ENCODE measurements at places on chromosomes 4 and X.

- no peak for DNase-seq
These were observed 1.4 kb downstream of the HGFAC start for GRCh38 chr4:3442959-3443749.

- no peak for DNase-seq
These were observed 63.6 kb upstream of the NRK start for GRCh38 chrX:105758754-105759153.

- no peak for DNase-seq
These were observed 45.7 kb upstream of the INTU start for GRCh38 chr4:127586922-127587571.

- no peak for DNase-seq
These were observed 410.5 kb downstream of the PPP3CA start for GRCh38 chr4:100936661-100937375.

DNA sequence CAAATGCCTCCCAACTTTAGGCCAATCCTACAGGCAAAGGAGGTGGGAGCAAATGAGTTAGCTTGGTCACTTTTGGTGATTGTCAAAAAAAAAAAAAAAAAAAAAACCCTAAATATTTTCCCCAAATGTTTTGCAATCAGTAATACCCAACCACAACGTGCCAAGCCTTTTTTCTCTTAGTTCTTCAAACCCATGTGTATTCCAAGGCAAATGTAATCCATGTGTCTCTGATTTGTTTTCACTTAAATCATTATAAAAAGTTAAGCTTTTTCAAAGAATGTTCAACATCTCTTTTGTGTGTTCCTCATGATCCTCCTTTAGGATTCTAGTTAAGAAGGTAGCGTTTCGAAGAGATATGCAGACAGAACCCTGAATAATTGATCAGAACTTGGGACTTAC lies 328.4 kb downstream of the PAPSS1 start:
- DNase-seq, result no peak

DNA sequence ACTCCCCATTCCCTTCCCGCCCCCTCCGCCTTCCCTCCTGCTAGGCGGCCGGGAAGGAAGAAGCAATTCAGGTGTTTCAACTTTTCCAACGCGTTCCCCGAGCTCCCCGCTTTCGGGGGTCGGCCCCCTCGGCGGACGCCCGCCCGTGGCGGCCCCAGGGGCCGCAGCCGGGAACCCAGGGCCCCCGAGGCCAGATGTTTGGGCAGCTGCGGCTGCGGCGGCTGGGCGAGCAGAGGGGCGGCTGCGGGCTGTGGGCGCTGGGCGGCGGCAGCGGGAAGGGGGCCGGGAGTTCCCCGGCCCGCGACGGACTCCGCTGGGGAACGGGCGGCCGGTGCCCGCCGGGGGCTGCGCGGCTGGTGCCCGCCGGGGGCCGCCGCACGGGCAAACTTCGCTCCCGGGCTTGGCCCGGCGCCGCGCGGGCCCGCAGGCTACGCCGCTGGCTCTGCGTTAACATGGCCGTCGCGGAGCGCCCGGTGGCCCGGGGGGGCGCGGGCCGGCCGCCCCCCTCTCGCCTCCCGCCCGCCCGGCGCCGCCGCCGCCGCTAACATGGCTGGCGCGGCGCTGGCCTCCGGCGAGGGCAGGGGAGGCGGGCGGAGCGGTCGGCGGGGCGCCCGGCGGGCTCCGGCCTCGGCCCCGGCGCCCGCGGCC lies 510 bp downstream of the HMGB3 start:
- DNase-seq, result no peak

- DNase-seq, result no peak
These were observed 250 bp downstream of the USP9X start for GRCh38 chrX:41085512-41085877.

- no peak for DNase-seq
These were observed 79.6 kb downstream of the ANTXR2 start for GRCh38 chr4:79993476-79993875.

DNA sequence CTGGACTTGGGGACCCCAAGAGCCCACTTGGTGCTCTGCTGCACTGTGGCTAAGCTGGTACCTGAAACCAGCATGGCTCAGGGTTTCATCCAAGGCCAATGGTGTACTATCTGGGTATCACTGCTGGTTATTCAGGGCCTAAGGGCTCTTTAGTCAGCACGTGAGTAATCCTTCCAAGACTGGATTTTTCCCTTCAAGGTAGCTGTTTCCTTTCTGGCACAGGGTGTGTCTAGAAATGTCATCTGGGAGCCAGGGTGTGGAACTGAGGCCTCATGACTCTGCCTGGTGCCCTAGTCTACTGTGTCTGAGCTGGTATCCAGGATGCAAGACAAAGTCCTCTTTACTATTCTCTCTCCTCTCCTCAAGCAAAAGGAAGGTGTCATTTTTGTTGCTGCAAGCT lies 99.0 kb upstream of the QRFPR start:
- no peak for DNase-seq

DNA sequence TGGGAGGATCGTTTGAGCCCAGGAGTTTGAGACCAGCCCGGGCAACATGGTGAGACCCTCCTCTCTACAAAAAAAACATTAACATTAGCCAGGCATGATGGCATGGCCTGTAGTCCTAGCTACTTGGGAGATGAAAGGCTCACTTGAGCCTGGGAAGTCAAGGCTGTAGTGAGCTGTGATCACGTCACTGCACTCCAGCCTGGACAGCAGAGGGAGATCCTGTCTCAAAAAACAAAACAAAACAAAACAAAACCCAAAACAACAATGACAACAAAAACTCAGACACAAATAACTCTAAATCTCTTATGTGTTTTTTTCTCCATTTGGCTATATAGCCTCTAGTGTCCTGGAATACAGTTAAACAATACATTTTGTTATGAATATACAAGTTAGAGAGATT lies 127.3 kb upstream of the STK26 start:
- no peak for DNase-seq

- no peak for DNase-seq
These were observed 1638.1 kb upstream of the PABPC4L start for GRCh38 chr4:135839712-135840111.

DNA sequence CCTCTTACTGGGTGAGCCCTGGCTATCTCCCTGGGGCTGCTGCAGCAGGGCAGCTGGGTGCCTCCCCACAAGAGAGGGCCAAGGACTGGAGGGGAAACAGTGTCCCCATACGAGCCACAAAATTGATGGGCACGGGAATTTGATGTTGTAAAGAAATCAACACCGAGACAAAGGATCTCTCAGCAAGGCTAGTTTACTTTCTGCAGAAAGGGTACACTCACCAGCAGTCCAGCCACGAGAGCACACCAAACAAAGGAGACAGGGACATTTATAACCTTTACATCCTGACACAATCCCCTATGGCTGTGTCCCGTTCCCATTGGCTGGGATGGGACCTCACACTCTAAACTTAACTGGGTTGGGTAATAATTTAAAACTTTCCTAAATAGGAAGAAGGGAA lies 25.9 kb downstream of the METAP1 start:
- DNase-seq, result no peak

DNA sequence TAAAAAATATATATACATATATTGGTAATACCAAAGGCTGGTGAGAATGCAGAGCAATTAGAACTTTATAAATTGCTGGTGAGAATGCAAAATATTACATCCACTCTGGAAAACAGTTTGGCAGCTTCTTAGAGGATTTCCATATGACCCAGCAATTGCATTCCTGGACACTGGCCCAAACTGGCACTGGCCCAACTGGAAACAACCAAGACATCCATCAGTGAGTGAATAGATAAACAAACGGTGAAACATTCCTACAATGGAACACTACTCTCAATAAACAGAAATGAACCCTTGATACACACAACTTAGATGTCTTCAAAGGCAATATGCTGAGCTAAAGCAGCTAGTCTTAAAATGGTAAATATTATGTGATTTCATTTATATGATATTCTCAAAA lies 524.2 kb downstream of the IQCM start:
- no peak for DNase-seq

DNA sequence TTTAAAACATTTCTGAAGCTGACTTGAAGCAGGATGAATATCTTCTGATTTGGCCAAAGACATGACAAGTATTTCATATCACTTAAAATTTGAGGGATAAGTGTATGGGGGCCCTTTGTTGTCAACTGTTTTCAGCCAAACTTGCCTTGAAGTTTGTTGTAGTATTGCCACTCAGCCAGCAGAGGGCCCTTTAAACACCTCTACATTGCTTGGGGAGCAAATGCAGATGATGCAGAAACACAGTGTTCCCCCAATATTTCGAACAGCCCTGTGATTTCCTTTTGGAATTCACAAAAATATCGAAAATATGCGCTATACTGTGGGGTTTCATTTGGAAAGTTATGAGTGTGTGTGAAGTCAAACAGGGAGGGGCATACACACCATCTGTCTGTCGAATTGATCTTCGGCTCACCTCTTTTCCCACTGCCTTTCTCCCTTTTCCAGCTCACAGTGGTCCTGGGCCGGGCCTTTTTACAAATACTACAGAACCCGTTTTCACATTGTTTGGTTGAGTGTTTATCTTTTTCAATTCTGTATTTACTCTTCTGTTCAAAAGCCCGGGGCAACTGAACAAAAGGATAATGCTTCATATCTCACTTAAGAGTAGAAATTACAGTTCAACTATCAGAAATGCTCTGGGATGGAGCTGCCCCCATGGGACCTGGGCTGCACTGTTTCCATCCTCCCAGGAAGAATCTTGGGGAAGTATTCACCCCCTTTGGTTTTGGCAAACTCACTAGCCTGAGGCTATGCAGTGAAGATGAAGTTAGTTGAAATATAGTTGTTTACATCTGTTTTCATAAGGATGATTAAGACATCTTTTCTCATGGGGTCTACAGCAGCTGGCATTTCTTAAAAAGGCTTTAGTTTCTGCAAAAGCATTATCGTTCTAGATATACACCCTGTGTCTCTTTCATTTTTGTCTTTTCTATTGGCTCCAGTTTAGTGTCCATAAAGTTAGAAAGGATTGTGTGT lies 137.6 kb downstream of the EGF start:
- peak; percentile 22 for DNase-seq

GRCh38 chr4:37770016-37770415 lies 56.5 kb upstream of the PGM2 start:
- DNase-seq, result no peak

GRCh38 chrX:140918398-140919038 lies 83.9 kb upstream of the SPANXB1 start:
- DNase-seq, result no peak

DNA sequence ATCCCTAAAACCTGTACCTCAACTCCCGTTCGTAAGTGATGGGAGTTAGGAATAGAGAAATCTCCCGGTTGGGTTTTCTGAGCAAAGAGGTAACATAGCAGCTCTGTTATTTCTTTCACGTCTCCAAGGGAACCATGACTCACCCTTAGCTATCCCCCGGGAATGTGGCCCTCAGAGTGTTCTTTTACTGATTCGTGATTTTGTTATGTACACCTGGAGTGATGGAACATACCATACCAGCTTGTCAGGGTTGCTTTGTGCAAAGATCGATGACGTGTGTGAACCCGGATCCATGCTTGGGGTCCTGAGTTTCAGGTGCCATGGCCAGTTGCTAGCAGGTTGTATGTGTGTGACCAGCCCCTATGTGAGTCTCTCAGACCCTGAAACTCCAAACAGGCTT lies 52.6 kb downstream of the HPRT1 start:
- no peak for DNase-seq

DNA sequence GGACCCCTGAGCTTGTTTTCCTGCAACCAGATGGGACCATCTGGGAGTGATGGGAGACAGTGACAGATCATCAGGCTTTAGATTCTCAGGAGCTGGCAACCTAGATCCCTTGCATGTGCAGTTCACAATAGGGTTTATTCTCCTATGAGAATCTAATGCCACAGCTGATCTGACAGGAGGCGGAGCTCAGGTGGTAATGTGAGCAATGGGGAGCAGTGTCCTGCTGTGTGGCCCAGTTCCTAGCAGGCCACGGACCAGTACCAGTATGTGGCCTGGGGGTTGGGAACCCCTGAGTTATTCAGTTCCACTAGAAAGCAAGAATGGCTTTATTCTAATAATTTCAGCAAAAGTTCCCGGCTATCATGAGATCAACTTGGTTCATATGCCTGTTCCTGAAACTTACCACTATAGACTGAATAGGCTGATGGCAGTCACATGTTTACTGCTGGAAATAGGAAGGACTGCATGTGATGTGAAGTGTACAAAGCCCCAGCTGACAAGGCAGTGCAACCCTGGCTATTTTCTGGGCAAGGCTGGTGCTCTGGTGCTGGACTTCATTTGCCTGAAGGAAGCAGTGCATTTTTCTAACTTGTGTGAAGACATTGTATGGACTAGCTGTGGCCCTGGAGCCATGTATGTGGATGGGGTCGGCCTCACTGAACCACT lies 107.2 kb downstream of the SPRY1 start:
- no peak for DNase-seq

DNA sequence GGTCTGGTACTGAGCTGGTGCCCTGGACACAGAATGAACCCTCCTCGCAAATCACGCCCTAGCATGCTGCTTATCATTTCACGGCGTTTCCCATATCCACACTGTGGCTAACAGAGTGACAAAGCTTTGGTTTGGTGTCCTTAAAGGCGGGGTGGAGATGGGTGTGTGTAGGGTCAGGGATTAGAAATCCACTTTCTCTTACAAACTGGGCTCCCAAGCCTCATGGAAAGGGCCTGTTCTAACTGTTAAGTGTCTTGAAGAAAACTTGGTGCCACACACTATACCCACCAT lies 735 bp upstream of the CHRDL1 start:
- DNase-seq, result no peak

DNA sequence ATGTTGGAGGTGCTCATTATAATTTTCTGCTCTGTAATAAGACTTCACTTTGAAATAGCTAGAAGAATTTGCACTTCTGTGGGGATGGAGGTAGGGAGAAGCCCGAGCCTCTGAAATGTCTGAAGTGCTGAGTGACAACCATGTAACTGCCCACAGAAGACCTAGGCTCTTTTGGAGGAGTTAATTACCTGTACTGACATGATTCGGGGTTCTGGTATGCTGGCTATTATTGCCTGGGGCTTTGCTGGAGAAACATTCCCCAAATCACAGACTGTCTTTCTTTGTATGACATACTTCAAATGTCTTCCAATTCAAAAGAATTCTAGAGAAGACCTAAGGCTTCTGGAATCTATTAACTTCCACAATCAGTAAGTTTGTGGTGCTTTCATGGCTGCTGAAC lies 211.2 kb upstream of the POF1B start:
- DNase-seq, result no peak

- no peak for DNase-seq
These were observed 65.2 kb downstream of the PARM1 start for GRCh38 chr4:74997948-74998729.

GRCh38 chrX:65879977-65880799 lies 159.7 kb downstream of the VSIG4 start:
- DNase-seq, result no peak

DNA sequence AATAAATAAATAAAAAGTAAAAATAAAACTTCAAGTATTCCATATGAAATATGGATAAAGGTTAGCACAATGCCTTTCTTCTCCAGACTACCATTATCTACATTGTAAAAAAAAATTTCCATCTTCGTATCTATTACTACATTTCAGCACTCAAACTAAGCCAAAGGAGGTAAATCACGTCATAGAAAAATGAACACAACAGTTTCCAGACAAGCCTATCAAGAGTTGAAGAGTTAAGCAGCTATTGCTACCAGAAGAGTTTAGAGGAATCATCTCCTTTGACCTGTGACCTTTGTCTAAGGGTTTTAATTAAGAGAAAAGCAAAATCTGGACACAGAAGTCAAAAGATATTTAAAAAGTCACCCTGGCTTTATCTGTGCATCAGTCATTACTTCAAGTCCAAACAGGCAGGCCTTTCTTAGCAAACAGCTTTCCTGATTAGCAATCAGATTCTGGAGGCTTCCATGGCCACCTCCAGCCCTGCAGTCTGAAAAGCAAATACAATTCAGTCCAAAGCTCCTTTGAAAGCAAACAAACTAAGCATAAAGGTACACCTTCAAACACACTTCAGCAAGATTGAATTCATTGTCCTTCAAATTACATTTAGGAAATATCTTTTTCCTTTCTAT lies 82.2 kb downstream of the APBB2 start:
- DNase-seq, result no peak

GRCh38 chr4:7154351-7154981 lies 37.9 kb upstream of the SORCS2 start:
- DNase-seq, result no peak
